ENCODE measurements at places on chromosomes 13 and 19.

DNA sequence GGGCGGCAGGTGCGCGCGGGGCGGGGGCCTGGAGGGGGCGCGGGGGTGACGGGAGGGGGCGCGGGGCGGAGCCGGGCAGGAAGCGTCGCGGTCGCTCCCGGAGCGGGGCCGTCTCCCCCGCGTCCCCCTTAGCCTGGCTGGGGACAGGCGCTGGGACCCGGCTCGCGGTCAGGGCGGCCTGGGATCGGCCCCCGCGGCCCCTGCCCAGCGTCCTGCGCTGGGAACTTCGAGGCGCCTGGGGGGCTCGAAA lies 74.7 kb upstream of the MCF2L start:
- DNase-seq: no peak

- no peak for DNase-seq
These were observed 1.2 kb upstream of the PLPP2 start for GRCh38 chr19:292281-292884.

DNA sequence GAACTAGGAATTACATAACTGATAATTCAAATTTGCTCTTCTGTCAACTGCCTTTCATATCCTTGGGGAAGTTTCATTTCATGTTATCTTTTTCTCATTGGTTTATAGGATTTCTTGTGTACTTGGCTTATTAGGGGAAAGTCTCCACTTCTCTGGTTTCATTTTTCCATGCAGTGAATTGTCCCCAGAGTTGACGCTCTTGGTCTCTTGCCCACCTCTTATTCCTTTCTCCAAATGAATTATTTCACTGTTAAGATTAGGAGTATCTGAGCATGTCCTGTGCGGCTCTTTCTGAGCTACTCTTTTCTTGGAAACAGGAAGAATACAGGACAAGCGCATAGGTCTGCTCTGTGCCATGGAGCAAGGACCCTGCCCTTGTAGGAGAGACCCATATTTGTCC lies 104.8 kb downstream of the POSTN start:
- no peak for DNase-seq

GRCh38 chr19:7844405-7844804 lies 14.4 kb downstream of the EVI5L start:
- no peak for DNase-seq

DNA sequence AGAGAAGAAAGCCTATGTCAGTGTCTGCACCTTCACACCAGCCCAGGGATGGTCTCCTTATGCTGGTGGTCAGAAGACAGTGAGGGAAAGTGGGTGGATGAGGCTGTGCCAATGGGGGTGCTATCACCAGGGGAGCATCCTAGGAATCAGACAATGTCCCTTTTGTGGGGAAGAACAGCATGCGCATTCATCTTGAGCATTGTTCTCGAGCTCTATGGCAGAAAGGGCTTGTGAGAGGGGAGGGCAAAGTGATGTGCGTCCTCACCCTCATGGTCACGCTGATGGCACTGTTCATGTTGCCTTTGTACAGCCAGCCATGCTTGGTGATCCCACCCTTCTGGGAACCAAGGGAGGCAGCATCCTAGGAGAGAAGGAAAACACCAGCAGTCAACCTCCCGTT lies 56.1 kb downstream of the DOCK9 start:
- no peak for DNase-seq

DNA sequence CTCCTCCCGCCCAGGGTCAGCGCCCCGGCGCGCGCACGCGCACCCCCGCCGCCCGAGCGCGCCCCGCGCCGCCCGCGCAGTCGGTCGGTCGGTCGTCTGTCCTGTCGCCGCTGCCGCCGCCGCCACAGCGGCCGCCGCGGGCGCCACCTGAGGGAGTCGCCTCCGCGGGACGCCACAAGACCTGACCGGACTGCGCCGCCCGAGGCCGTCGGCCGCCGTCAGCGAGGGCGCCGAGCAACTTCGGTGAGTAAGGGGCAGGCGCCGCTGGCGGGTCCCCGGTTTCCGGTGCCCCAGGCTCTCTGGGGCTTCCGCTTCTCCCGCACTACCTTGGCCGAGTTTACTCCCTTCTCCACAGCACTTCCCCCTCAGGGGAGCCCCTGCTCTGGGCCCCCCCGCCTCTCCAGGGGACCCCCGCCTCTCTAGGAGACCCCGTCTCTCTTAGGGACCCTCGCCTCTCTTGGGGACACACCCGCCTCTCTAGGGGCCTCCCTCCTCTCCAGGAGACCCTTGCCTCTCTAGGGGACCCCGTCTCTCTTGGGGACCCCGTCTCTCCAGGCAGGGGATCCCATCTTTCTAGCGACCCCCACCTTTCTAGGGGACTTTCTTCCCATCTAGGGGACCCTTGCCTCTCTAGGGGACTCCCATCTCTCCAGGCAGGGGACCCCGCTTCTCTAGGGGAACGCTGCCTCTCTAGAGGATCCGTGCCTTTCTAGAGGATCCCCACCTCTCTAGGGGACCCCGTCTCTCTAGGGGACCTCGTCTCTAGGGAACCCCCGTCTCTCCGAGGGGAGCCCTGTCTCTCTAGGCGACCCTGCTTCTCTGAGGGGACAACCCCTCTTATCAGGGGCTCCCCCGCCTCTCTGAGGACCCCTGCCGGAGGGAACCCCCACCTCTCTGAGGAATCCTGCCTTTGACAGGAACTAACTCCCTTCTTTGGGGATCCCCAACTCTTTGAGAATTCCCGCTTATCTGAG lies 19.3 kb upstream of the GATAD2A start:
- DNase-seq: no peak

DNA sequence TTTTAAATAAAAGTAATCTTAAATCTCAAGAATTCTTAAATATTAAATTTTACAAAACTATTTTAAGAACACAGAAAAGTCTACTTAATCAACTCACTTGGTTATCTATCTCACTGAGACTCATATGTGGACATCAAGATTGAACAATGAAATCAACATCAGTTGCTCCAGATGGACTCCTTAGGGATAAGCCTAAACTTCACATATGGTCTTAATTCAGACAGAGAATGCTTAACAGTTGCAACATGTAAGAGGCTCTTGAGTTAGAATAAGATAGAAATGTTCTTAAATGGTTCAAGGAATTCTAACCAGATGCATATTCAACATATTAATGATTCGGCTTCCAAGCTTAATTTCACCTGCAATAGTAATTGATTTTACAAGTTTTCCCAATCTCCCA lies 1730.9 kb downstream of the PCDH9 start:
- no peak for DNase-seq

DNA sequence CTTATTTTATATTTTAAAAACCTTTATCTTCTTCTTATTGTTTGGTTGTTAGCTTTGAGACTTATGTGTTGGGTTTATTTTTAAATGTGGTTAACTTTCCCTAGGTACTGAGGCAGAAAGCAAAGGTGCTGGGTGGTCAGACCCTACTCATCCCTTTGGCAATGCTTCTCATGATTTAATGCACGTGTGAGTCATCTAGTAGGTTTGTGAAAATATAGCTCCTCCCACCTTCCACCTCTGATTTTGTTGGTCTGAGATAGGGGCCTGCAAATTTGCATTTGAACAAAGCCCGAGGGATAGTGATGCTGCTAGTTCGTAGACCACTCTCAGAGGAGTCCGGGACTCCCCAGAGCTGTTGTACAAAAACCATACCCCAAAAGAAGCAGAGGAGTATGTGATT lies 771.3 kb upstream of the ARGLU1 start:
- DNase-seq: no peak

GRCh38 chr19:44684892-44685863 lies 13.8 kb upstream of the CEACAM16 start:
- no peak for DNase-seq

GRCh38 chr19:15154002-15154612 lies 46.7 kb downstream of the NOTCH3 start:
- DNase-seq: no peak

- DNase-seq: no peak
These were observed 266.4 kb downstream of the ENOX1 start for GRCh38 chr13:43520351-43520750.

- no peak for DNase-seq
These were observed 74.0 kb downstream of the PDS5B start for GRCh38 chr13:32660227-32660626.

GRCh38 chr19:45235485-45235884 lies 9.7 kb downstream of the EXOC3L2 start:
- DNase-seq: no peak

GRCh38 chr13:36769126-36769525 lies 49.9 kb upstream of the RFXAP start:
- no peak for DNase-seq

- no peak for DNase-seq
These were observed 87.1 kb downstream of the CCNA1 start for GRCh38 chr13:36519432-36519831.

- no peak for DNase-seq
These were observed 70.9 kb upstream of the WASF3 start for GRCh38 chr13:26486550-26486949.

GRCh38 chr19:32219881-32220472 lies 125.4 kb upstream of the ZNF507 start:
- no peak for DNase-seq

GRCh38 chr13:76289558-76289957 lies 596.6 kb downstream of the KCTD12 start:
- DNase-seq: no peak

DNA sequence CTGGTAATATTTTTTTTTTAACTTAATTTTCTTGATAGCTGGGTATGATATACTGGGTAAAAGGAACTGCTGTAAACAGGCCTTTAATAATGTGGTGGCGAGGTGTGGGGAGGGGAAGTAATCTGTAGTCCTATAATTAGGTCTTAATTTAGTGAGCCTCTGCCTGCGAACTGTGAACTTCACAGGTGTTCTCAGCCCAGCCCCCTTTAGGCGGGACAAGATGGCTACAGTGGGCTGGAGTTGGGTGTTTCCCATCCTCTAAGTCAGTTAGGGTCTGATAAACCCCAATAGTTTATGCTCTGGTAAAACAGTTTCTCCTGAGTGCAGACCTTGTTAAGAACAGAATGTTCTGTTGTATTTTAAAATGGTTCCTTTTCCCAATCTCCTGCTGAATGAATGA lies 97.6 kb upstream of the SERP2 start:
- DNase-seq: no peak

GRCh38 chr19:10742476-10742875 lies 24.6 kb downstream of the DNM2 start:
- no peak for DNase-seq

DNA sequence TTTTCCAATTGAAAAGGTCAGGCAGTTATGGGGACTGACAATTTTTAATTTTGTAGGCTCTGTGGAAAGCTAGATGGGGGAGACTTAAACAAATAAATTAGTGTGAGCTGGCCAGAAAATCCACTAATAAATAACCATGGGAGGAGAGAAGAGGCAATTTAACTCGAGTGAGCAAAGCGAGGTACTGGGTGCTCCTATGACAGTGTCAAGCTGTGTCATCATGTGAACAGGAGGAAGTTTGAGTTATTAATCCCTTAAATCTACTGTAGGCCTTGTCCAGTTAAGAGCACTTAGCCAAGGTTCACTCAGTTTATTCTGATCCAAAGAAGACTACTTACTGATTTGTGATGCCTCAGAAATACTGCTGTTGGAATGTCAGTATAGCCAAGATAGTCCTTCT lies 122.8 kb downstream of the OXGR1 start:
- DNase-seq: no peak

DNA sequence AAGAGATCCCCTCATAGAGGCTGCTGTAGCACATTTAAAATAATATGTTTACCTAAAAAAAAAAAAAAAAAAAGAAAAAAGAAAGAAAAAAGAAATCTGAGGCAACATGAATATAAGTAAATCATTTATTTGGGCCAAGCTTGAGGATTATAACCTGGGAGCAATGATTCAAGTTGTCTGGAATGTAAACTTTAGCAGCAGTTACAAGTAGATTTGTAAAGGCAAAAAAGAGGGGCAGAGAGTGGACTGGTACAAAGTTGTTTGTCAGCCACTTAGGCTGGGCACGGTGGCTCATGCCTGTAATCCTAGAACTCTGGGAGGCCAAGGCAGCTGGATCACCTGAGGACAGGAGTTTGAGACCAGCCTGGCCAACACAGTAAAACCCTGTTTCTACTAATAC lies 11.3 kb downstream of the ZNF43 start:
- DNase-seq: no peak

DNA sequence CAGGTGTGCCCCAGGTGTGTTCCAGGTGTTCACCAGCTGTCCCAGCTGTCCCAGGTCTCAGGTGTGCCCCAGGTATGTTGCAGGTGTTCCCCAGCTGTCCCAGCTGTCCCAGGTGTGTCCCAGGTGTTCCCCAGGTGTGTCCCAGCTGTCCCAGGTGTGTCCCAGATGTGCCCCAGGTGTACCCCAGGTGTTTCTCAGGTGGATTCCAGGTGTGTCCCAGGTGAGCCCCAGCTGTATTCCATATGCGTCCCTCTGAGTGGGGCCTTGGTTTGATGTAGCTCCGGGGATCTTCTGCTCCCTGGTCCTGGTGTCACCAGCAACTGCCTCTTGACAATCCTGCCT lies 719 bp upstream of the GRK1 start:
- no peak for DNase-seq

- DNase-seq: no peak
These were observed 103.3 kb upstream of the ZNF507 start for GRCh38 chr19:32241932-32242710.

DNA sequence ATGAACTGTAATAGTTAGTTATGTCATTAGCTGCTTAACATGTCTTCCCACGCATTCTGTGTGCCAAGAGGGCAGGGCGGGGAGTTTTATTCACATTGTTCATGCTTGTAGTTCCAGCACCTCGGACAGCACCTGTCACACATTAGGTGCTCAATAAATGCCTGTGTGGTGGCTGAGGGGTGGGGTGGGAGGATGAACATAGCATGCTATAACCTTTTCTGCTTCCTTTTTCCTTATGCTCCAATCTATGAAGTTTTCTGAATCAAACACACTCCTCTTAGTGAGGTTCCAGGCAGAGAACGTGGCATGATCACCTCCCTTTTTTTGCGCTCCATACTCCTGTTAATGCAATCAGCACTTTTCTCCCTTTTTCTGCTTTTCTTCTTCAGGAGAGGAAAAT lies 15.8 kb upstream of the PTPRS start:
- no peak for DNase-seq

DNA sequence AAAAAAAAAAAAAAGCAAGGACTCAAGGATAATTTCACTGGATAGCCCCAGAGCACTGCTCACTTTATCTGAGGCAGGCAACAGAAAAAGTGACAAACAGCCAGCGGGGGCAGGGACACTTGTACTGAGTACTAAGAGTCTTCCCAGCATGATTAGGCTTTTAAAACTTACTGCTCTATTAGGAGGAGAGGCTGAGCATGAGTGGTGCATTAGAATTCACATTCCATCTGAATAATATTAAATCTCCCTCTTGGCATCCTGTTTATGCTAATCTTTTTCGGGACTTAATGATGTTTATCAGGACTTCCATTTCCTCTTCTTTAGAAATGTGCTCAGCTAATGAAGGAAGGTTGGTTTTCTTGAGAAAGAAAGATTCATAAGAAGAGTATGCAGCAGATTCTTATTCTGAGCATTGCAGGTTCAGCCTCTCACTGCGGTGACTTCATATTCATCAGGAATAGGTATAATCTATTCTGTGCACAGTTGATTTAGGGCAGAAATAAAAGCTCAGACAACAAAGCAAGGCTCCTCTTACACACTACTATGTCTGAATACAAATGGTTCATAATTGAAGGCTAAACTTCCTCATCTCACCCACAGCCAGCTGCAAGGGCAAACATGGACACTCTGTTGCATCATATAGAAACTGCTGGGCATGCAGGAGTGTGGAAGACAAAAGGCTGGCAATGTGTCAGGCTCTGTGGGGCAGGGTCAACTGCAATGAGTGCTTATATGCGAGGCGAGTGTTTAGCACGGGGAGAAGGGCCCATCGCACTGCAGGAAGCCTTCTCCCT lies 107.0 kb downstream of the KL start:
- DNase-seq: no peak
